ENCODE measurements at places on chromosomes 4 and X.
A peak's percentile ranks its signal among the peaks of the same experiment; 100 is the strongest.

GRCh38 chr4:147928400-147928799 is 196.5 kb downstream of the ARHGAP10 start:
- no peak for DNase-seq

DNA sequence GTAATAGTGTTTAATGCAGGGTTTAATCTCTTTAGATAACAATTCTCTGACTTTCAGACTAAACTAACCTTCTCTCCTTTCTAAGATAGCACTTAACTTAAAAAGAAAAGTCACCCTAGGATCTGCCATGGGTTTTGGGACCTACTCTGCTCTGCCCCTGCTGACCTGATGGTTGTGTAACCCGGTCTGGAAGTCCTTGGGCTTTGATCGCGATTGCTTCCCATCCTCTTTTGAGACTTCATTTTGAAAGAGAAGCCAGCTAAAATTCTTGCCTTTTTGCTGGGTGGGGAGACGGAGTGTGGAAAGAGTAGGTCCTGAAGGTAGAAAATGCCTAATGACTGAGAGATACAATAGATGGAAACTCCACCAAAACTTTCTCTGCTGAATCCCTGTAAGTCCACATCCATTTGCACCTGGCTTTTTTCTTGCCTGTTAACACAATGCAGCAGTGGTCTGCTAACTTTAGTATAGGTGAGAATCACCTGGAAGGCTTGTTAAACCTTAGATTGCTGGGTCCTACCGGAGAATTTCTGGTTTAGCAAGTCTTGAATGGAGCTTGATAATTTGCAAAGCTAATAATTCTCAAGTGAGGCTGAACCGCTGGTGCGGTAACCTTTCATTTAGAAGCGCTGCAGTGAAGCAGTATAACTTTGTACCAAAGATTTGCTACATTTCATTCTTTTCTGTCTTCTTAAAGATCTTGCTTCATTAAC is 45.6 kb upstream of the CCSER1 start:
- no peak for DNase-seq

DNA sequence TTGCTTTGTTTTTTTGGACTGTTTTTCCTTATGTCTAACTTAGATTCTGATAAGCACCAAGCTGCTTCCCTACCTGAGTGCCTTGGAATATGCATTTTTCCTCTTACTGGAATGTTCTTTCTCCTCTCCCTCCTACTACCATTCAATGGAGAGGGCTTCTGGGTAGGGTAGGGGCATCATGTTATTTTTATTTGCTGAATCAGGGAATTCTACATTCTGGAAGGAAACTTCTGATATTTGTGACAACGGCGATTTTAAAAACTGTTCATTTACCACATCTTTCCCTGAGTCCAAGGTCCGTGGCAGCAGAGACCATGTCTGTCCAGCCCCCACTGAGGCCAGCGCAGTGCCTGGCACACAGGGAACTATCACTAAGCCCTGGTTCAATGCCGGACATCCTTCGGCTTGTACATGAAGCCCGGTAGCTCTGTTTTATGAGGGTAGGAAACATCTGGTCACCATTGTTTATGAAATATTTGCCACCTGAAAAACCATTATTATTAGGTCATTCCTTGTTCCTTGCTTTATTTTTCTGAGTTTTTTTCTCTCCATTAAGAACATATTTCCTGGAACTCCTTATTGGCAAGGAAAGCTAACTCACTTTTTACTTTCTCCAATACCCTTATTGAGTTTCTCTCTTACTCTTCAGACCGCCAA is 57.0 kb downstream of the PALLD start:
- no peak for DNase-seq

GRCh38 chrX:2627272-2627867 is 63.7 kb upstream of the CD99 start:
- no peak for DNase-seq

DNA sequence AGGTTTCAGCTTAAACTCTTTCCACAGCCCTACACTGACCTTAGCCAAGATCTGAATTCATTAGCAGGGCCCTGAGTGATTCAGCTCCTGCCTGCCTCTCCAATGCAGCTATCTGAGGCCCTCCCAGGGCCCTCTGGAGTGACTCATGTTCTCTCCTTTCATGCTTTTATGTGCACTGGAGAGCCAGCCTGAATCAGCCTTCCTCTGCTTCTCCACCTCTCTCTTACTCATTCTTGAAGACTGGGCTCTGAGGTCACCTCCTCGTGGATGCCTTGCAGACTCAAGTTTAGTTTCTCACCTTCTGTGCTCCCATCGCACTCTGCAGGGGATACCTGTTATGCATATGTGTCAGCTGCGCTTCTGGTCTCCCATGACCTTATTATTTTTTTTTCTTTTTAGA is 3.1 kb upstream of the OCIAD2 start:
- DNase-seq: peak; percentile 43

GRCh38 chr4:66059136-66059535 is 388.8 kb upstream of the EPHA5 start:
- DNase-seq: no peak

GRCh38 chr4:162015090-162015489 is 148.7 kb downstream of the FSTL5 start:
- no peak for DNase-seq

GRCh38 chr4:133555671-133556070 is 406.6 kb downstream of the PCDH10 start:
- no peak for DNase-seq

DNA sequence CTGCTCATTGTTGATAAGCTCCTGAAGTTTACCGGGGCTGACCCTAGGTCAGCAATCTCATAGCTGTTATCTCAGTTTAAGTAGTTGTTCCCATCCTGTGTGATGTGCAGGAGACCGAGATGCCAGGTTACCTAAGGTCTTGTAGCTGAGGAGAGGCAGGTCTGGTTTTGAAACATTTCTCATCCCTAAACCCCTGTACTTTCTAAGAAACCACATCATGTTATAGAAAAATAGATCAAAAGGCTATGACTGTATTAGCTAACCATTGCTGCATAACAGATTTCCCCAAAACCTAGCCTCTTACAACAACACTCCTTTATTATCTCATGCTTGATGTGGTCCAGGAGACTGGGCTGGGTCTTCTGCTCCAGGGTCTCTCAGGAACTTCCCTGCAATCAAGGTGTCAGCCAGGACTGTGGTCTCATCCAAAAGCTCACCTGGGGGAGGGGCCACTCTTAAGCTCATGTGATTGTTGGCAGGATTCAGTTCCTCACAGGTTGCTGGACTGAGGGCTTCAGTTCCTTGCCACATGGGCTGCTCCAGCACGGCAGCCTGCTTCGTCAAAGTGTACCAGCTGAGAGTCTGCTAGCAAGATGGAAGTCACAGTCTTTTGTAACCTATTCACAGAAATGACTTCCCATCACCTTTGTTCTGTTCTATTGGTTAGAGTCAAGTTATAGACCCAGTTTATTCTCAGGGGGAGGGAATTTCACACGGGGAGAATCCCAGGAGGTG is 60.9 kb upstream of the CLCN4 start:
- DNase-seq: no peak

DNA sequence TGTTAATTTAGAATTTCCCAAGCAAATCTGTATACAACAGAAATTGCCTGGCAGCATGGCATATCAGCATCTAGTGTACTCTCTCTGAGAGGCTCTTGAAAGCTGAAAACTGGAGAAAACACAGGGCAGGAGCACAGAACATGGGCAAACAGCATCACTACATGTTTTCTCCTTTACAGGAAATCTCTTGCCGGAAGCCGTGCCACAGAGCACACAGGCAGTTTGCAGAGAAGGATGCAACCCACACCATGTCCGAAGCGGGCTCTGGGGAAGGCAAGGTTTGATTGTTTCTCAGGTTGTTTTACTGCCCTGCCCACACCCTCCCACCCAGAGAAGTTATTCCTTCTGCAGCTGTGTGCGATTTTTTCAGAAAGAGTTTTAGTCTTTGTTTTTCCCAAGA is 41.1 kb upstream of the FAM9C start:
- DNase-seq: no peak

GRCh38 chr4:180407275-180407885 is 1835.8 kb upstream of the TENM3 start:
- no peak for DNase-seq

DNA sequence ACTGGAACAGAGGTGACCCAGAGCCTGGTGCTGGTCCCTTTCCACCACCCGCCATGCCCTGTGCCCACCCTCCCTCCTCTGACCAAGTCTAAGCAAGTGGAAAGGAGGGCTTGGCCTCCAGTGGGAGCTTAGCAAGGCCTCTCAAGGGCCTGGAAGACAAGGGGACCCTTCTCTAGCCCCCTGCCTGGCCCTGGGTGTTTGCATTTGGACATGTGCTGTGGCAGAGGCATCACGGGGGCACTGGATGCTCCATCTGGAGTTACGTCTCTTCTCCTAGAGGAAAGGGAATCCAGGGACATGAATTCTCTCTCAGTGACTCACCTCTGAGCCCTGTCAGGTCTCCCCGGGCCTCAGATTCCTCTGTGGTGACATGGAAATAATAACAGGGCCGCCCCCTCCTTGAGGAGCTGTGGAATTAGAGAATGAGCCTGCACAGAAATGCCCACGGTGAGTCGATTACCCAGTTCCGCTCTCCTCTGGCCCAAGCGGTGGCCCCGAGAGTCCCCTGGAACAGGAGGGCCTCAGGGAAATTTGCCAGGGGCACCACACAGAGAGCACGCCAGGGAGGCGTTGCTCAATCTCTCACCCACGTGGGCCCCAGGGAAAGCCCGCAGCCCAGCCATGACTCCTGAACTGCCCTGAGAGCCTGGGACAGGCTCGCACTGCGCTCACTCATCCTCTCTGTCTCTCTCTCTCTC is 189.6 kb downstream of the BCOR start:
- no peak for DNase-seq

GRCh38 chr4:55926610-55927009 is 22.1 kb upstream of the CEP135 start:
- DNase-seq: no peak

DNA sequence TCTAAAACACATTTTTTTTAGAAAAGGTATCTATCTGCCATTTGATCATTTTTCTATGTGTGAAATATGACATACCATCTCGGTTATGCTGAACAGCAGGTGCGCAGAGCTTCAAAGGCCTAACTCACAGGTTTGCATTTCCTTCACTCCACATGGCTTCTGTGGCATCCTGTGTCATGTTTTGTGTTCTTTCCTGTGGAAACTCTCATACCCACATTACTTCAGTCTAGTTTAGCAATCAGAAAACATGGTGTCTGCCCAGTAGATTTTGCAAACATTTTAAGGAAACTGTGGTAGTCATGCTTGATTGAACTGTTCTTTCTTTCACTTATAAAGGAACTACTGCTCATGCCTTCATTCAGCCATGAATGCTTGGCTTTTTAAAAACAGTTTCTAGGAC is 11.3 kb upstream of the ARAP2 start:
- DNase-seq: no peak

DNA sequence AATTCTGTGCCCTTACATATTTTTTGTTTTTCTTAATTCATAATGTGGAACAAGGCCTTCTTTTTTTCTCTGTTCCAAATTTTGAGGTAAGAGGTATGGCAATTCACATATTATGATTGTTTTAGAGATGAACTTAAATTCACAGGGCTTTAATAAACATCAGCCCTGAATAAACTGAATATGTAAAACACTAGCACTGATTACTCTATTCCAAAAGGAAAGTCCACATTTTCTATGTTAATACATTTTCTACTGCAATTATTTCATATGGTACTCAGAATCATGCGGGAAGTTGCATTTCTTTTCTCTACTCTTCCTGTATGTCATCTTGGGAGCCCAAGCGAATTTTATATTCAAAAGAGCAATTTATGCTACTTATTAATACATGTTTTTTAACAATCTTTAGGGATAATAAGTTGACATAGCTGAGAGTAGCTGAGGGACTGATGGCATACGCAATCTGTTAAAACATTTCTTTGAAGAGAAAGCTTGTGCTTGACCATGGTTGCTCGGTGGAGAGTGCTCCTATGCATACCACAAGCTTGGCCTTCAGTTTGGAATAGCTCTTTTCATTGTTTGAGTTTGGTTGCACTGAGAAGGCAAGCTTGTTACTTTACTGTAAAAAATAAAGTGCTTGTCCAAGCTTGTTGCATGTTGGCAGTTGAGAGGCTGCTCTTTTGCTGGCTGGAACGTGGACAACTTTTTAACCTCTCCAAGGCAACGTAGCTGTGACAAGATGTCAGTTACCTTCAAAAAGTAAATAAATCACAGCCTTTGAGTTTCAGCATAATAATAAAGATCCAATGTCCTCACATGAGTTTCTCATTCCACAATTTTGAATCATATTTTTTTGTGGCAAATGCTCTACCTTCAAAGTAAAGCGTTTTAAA is 196.3 kb upstream of the SPRY1 start:
- DNase-seq: no peak

DNA sequence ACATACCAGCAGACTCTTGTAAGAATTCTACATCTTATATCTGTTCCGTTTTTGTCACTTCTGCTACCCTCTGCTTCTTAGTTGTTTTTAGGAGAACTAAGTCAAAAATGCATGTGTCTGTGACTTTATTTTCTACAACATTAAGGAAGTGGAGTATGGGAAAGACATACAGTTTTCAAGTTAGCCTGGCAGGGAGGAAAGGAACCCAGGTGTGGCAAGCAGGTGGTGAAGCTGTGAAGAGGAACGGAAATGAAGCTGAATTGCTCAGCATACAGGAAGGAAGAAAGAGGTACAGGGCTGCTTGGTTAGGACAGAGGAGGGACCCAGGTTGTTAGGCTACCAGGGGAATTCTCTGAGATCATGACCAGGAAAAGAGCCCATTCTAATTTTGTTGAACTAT is 9.4 kb downstream of the GPRIN3 start:
- no peak for DNase-seq

- DNase-seq: no peak
Measured at GRCh38 chr4:57063518-57063917, 46.7 kb downstream of the IGFBP7 start.

DNA sequence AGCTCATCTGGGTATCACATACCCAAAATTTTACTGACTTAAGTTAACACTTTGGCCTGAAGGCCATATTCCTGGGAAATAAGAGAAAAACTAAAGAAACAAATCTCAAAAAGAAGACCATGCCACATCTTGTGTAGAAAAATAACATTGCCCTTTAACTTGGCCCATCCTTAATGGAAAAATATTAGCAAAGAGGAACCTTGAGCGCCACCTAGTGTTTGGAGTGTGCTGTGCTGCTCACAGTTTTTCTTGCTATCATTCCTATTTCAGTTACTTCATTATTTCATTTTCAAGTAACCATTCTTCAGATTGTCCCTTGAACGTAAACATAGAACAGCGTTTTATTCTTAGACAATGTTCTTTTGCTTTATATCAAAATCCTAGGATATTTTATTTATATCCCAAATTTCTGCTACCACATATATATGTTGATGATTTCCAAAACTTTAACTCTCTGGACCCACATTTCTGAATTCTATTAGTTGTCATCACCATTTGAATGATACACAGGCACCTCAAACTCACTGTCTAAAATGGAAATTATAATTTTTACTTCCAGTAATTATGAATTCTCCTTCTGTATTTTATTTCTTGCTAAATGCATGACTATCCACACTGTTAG is 999.0 kb upstream of the ADGRL3 start:
- peak; percentile 17 for DNase-seq

GRCh38 chr4:173334891-173335752 is 964 bp upstream of the HMGB2 start:
- DNase-seq: peak; percentile 65
